ENCODE measurements at places on chromosomes 1 and 21.

GRCh38 chr1:38053416-38054091, 7.0 kb upstream of the POU3F1 start:
- no peak for DNase-seq

DNA sequence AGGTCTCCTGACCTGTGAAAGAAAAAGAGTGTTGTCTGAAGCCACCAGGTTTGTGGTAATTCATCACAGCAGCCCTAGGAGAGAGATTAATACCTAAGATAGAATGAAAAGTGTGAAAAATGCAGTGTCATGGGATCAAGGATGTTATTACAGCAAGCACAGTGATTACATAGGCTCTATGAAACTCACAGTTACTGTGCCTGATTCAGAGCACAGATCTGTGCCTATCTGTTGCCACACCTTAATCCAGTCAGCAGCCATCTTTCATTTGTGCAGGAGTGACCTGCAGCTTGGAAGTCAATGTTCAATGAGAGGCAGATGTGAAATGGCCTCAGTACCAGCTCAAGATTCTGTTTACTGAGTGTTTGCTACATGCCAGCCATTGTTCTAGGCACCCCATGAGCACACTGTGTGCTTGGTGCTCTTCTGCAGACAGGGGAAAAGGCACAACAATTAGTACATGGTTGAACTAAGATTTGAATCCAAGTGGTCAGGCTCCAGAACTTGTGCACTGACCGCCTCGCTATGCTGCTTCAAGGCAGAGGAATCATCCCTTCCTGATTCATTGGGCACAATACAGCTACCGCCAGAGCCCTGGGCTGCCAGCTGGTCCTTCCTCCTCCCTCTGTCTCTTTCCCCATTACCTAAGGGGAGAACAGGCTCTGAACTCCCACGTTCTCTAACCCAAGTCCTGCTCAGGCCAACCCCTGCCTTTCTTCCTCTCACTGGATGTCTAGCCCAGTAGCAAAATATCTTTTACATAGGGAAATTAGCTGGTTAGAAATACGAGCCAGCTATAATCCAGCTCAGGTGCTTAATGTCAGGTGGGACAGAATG, 56.3 kb upstream of the NEK2 start:
- no peak for DNase-seq

GRCh38 chr21:37153935-37154350, 80.9 kb downstream of the TTC3 start:
- peak; percentile 24 for DNase-seq

- DNase-seq: peak; percentile 92
Observed at GRCh38 chr1:234186037-234186688, 187.1 kb upstream of the COA6 start.

GRCh38 chr1:205916541-205916940, 26.7 kb downstream of the SLC26A9 start:
- no peak for DNase-seq

DNA sequence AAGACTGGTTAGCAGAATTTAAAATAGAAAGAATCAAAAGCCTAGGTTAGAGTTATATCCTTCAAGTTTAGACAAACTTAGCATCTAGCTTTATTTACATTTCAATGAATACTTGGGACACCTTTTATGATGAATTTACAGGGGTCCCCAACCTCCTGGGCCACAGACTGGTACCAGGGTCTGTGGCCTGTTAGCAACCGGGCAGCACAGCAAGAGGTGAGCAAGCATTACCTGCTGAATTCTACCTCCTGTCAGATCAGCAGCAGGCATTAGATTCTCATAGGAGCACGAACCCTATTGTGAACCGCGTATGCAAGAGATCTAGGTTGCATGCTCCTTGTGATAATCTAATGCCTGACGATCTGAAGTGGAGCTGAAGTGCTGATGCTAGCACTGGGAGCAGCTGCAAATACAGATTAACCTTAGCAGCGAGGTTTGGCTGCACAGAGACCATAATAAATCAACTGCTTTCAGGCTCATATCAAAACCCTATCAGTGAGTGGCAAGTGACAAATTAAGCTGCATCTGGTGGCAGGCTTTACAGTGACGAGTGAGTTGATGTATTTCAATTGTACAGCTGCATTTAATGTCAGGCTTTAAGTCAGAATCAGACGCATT, 82.0 kb downstream of the UCHL5 start:
- DNase-seq: no peak

GRCh38 chr1:6753320-6754140, 31.7 kb upstream of the CAMTA1 start:
- DNase-seq: peak; percentile 94

DNA sequence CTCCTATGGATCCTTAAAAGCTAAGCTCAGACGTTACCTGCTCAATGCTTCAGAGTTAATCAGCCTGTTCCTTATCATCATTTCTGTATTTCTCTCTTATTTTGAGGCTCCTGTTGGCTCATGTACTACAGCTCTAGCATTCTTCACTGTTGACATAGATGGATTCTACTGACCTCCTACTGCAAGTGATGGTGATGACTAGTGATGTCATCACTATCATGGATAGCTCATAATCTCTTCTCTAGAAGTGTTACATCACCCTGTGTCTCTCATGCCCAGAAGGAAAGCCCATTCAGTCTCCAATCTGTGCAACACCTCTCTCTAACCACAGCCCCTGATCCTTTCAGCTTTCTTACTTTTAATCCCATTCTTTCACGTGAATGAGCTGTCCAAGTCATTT, 168.2 kb upstream of the DPT start:
- no peak for DNase-seq

- no peak for DNase-seq
Observed at GRCh38 chr1:227785094-227785804, 30.2 kb upstream of the PRSS38 start.

DNA sequence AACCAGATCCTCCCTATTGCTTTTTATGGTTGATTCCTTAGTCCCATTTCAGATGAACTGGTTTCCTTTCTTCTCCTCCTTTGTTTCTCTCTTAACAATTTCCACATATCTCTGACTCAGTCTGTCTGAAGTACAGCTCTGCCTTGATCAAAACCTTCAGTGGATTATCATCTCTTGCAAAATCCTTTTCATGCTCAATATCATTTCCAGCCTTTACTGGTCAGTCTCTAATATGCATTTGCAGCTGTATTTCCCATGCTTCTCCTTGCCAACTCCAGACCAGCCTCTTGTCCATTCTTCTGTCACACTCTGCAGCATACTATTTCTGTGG, 72.2 kb downstream of the SNX7 start:
- no peak for DNase-seq

DNA sequence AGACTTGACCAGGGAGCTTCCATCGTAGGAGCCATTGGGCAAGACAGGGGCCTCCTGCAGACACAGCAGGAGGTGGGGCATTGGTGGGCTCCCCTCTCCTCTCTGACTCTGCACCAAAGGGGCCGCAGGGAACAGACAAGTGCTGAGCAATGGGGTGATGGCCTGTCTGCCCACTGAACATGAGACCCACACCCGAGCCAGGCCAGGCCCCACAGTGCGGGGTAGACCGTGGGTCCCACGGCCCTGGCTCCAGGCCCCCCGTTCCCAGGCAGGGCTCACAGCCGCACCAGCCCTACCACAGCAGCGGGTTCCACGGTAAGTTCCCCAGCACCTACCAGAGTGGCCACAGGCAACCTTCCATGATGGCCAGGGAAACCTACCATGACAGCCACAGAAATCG, 45.9 kb downstream of the CHD5 start:
- no peak for DNase-seq

- DNase-seq: peak; percentile 28
Observed at GRCh38 chr21:41507521-41508414, at the start of gene TMPRSS2. TMPRSS2 (minus strand) TSS chr21:41508158; CDS start chr21:41498133, 10,025 bp downstream.

DNA sequence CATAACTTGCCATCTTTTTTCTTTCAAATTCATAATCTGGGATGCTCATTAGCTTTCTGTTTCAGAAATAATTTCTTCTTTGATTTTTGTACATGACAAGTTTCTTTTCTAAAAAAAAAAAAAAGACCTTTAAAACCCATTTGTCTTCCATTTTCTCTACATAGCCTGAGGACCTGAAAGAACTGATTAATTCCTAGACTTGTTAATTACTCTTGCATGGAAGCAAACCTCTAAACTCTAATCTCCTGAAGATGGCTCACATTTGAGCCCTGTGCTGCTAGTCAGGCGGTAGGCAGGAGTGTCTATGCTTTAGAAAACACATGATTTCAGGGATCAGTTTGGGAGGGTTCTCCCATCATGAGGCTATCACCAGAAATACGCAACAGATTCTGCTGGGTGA, 152.0 kb downstream of the KAZN start:
- no peak for DNase-seq

DNA sequence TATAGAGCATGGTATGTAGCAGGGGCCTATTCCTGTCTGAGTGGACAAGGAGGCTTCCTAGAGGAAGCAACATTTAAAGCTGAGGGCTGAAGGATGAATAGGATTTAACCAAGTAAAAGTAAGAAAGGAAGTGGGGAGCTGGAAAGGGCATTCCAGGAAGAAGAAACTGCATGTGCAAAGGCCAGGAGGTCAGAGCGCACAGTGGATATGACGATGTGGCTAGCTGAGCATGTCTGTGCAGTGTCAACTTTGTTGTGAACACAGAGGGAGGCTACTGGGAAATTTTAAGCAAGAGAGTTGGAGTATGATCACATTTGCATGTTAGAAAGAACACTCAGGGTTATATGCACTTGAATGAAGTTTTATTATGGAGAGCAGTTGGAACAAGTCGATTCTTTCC, 28.6 kb upstream of the JUN start:
- no peak for DNase-seq

DNA sequence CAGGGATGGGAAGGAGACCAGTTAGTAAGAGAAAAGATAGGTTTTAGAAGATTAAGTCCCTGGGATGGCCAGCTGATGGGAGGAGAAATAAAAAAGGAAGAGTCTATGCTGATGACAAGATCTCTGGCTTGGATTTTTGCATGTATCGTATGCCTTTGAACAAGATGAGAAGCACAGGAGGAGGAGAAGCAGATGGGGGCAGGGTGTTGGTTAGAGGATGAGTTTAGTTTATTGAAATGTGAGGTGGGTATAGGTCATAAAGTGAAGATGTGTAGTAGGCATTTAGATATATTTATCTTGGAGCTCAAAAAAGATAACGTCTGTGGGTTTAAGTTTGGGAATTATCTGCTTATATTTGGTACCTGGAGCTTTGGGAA, 1.4 kb downstream of the TIPRL start:
- no peak for DNase-seq

Data from trophoblast cell (in vitro differentiated cells and primary cell).